Frontal cortex (tissue), 4 donors: ENCODE measurements at places on chromosomes 1 and 21. TPM values are rescaled to one million over a fixed set of nuclear protein-coding genes. Genes with fewer than 3 reads are reported as not detected.

DNA sequence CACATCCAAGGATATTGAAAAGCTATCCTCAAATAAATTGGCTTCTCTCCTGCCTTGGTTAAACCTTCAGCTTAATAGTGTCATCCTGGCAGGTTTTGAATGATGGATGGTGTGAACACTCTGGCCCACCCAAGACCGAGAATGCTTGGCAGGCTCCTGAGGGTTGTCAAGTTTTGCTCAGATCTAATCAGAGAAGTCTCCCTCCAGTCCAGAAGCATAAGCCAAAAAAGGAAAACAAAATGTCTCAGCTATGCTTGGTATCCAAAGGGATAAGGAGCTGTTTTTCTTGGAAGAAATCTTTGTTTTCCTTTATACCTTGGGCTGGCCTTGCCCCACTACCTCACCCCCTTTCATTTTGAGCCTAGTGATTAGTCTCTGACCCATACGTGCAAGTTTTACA, 172.7 kb downstream of the CRB1 start:
- DNase-seq: no peak

Gene GUCA2B
- total RNA-seq: not detected

Gene C1orf198
- 16.3 TPM for total RNA-seq

- no peak for DNase-seq
These were observed 24.2 kb downstream of the CYP4A22 start for GRCh38 chr1:47161298-47162040.

Gene SYF2
- 34.2 TPM for total RNA-seq

GRCh38 chr1:115118086-115118485, 28.8 kb upstream of the TSPAN2 start:
- no peak for DNase-seq

DNA sequence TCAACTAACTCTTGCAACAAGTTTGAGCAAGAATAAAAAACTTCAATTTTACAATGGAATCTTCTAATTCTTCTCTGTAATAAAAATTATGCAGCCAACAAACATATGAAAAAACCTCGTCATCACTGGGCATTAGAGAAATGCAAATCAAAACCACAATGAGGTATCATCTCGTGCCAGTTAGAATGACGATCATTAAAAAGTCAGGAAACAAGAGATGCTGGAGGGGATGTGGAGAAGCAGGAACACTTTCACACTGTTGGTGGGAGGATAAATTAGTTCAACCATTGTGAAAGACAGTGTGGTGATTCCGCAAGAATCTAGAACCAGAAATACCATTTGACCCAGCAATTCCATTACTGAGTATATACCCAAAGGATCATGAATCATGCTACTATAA, 327.5 kb upstream of the LYPLAL1 start:
- no peak for DNase-seq

DNA sequence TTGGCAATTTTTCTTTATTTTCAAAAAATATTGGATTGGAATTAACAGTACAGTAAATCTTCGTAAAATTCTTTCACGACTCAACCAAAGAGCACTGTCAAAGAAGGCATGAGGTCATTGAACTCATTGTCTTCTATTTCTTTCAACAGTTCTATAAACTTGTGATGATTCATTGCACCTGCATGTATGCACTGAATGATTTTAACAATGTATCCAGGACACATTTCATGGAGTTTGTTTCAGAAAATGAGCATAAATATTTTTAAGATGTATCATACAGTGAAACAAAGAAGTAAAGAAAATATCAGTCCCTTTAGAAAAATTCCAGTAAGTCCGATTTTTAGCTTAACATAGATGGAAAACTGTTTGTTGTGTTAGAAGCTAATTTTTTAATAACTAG, 33.6 kb upstream of the CD34 start:
- DNase-seq: no peak

Gene SVBP
- total RNA-seq: 55.4 TPM

GRCh38 chr1:62045574-62045973, 149.1 kb upstream of the L1TD1 start:
- DNase-seq: no peak

Gene APCS
- total RNA-seq: not detected

- DNase-seq: no peak
These were observed 126.9 kb upstream of the DUSP10 start for GRCh38 chr1:221868593-221869303.

- no peak for DNase-seq
These were observed 2.6 kb downstream of the E2F2 start for GRCh38 chr1:23528250-23528978.

DNA sequence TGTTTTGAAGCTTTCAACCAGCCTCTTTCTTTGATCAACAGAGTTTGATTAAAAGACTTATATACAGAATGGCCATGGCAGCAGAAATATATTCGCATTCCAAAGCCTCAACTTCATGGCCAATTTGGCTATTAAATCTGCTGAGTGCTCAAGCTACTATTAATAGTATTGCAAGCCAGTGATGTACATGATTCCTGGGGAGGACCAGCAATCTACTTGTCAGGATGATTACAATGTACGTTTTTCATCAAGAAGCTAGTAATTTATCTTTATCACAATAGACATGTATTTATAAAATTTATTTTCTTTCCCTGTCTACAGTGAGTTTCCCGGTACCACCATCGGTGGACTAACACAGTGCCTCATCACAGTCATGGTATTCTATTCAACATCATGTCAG, 515.5 kb downstream of the AMY1C start:
- DNase-seq: no peak

Gene CD84
- total RNA-seq: 1.6 TPM

Gene TP73
- 0.41 TPM for total RNA-seq

DNA sequence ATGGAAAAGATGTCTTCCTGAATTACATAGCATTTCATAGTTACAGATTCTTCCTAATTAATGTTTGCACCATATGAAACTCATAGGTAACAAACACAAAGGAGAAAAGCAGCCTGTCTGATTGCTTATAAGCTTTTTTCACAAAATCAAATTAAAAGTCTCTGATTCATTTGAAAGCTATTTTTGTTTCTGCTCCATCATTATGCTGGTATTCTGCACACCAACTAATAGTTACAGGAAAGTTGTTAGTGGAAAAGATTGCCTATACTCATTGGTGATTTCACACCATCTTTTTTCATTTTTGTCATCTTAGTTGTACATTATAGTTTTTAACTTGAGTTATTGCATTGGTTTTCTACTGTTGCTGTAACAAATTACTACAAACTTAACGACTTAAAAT, 70.0 kb downstream of the PRKAA2 start:
- no peak for DNase-seq

Gene TMEM52
- total RNA-seq: 1.6 TPM

Gene HCRTR1
- 1.6 TPM for total RNA-seq

DNA sequence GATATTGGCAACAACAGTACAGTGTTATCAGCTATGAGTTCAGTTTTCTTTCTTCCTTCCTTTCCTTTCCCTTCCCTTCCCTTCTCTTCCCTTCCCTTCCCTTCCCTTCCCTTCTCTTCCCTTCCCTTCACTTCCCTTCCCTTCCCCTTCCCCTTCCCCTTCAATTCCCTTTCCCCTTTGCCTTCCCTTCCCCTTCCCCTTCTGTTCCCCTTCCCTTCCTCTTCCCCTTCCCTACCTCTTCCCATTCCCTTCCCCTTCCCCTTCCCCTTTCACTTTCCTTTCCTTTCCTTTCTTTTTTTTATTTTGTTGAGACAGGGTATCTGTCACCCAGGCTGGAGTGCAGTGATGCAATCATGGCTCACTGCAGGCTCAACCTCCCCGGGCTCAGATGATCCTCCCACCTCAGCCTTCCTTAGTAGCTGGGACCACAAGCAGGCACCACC, 72.3 kb upstream of the CAPZB start:
- no peak for DNase-seq

GRCh38 chr1:243723458-243724043, 126.5 kb downstream of the AKT3 start:
- no peak for DNase-seq

DNA sequence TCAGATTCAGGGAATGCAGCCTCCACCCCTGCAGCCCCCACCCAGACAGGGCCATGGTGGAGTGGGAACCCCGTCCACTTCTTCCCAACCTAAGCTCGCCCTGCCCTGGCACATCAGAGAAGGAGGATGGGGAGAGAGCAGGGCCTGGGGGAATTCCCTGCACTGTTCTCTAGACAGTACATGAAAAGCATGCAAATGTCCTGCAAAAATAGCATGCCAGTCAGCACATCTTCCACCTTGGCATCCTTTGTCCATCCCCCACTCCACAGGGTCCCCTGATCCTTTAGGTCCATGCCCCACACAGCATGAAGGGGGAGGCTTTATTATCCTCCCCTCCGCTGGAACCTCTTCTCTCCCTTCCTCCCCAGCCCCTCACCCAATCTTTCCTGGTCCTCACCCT, 35.0 kb upstream of the RD3 start:
- DNase-seq: no peak

Gene PHACTR4
- total RNA-seq: 10.6 TPM

Gene CHI3L2
- 0.41 TPM for total RNA-seq

DNA sequence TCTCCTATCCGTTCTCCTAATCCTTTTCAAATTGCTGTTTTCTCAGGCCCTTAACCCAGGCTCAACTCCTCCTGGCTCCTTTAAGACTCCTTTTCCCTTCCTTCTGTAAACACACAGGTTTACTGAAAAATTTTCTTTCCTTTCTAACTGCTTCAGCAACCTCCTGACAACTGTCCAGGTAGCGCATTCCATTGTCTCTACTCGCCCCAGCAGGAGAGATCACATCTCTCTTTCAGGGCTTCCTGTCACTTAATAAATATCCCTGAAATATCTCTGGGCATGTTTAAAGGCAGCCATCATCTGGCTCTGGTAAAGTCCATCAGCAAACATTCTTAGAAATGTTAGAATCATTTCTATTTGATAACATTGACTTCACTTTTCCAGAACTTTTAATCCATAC, 211.2 kb upstream of the PTBP2 start:
- no peak for DNase-seq

Gene SPRR3
- not detected for total RNA-seq

GRCh38 chr1:7629465-7630195, 141.5 kb upstream of the VAMP3 start:
- DNase-seq: no peak

Gene KCNJ15
- not detected for total RNA-seq

GRCh38 chr1:187266051-187266450, 437.3 kb downstream of the PLA2G4A start:
- DNase-seq: no peak

- DNase-seq: no peak
These were observed 59.5 kb downstream of the KCNN3 start for GRCh38 chr1:154810571-154810970.

- DNase-seq: no peak
These were observed 150.1 kb downstream of the CDC7 start for GRCh38 chr1:91650764-91651163.

GRCh38 chr1:37347104-37347649, 127.2 kb upstream of the ZC3H12A start:
- no peak for DNase-seq

GRCh38 chr1:89190017-89190416, 8.7 kb downstream of the GBP4 start:
- no peak for DNase-seq

GRCh38 chr1:8976338-8976737, 30.7 kb downstream of the CA6 start:
- no peak for DNase-seq

Gene PEAR1
- total RNA-seq: 0.41 TPM
